ENCODE measurements at places on chromosomes 4 and X. TPM values are rescaled to one million over a fixed set of nuclear protein-coding genes. Genes with fewer than 3 reads are reported as not detected.

Gene IQCM
- total RNA-seq, result not detected

Gene MED28
- total RNA-seq, result 5.1 TPM

Gene SULT1E1
- not detected for total RNA-seq

Gene CCKAR
- not detected for total RNA-seq

Gene HTRA3
- 33.8 TPM for total RNA-seq

Data from right atrium auricular region (tissue), 2 donors.